ENCODE measurements at places on chromosomes 7 and 10. TPM values are rescaled to one million over a fixed set of nuclear protein-coding genes. Genes with fewer than 3 reads are reported as not detected.

- DNase-seq = no peak
These were observed 63.1 kb downstream of the MALRD1 start for GRCh38 chr10:19111501-19112267.

- peak; percentile 15 for DNase-seq
These were observed 740.5 kb downstream of the SORCS1 start for GRCh38 chr10:106424054-106424453.

GRCh38 chr7:94266238-94266644 lies 128.5 kb upstream of the COL1A2 start:
- DNase-seq = peak; percentile 88

DNA sequence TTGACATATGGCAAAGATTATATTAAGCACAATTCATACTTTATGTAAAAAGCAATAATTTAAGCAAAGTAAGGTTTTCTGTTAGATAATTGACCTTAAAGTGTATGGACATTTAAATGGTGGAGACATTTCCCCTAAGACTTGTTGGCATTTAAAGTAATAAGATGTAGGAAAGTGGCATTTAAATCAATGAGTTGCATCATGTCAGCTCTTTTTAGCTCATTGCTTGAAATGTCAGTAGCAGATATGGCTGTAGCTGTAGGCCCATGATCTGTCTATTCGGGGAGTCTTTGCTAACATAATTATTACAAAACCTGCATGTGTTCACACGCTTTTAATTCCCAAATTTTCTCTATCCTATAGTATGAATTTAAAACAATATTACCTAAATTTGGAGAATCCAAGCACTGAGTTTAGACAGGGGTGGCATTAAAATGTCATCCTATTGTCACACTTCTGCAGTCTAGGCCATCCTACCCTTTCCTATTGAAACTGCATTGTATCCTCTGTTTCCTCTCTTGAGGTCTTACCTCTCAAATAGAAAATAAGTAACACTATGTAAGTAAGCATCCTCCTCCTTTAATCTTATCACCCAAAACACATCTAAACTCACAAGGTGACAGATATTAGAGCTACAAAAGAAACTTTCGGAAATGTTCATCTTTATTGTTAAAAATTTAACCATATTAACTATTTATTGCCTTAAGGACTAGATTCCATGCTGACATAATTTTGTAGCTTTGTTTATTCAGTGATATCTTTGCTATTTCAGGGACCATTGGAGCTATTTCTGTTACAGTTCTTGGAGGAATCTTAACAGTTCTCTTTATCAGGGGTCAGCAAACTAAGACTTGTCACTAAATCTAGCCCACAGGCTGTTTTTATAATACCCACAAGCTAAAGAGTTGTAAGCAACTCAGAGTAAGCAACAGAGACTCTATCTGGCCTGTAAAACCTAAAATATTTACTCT lies 91.2 kb downstream of the LCOR start:
- DNase-seq = no peak

Gene FRMD4A
- total RNA-seq = 18.6 TPM

Gene HTRA1
- 11.5 TPM for total RNA-seq

Gene CPA2
- total RNA-seq = not detected

- no peak for DNase-seq
These were observed 30.0 kb downstream of the DNAJC12 start for GRCh38 chr10:67807855-67808456.

DNA sequence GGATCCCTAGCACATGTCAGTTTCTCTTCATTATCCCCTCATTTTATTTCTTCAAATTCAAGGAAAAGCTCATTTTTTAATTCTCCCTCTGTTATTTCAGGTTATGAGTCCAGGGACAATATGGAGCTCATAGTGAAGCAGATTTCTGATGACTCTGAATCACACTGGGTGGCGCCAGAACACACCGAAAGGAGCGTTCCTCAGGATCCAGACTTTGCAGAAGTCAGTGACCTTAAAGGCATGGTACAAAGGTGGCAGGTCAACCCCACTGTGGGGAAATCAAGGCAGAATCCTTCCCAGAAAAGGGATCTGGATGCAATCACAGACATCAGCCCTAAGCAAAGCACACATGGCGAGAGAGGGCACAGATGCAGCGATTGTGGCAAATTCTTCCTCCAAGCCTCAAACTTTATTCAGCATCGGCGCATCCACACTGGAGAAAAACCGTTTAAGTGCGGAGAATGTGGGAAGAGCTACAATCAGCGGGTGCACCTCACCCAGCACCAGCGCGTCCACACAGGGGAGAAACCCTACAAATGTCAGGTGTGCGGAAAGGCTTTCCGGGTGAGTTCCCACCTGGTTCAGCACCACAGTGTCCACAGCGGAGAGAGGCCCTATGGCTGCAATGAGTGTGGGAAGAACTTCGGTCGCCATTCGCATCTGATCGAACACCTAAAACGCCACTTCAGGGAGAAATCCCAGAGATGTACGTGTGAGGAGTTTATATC lies 21.4 kb downstream of the ZKSCAN5 start:
- no peak for DNase-seq

Gene TLX1
- total RNA-seq = not detected

- DNase-seq = peak; percentile 42
These were observed 130.9 kb upstream of the MKLN1 start for GRCh38 chr7:131196803-131197202.

Gene SPDYE16
- not detected for total RNA-seq

Gene MYL7
- not detected for total RNA-seq

Gene CLEC5A
- total RNA-seq = not detected

DNA sequence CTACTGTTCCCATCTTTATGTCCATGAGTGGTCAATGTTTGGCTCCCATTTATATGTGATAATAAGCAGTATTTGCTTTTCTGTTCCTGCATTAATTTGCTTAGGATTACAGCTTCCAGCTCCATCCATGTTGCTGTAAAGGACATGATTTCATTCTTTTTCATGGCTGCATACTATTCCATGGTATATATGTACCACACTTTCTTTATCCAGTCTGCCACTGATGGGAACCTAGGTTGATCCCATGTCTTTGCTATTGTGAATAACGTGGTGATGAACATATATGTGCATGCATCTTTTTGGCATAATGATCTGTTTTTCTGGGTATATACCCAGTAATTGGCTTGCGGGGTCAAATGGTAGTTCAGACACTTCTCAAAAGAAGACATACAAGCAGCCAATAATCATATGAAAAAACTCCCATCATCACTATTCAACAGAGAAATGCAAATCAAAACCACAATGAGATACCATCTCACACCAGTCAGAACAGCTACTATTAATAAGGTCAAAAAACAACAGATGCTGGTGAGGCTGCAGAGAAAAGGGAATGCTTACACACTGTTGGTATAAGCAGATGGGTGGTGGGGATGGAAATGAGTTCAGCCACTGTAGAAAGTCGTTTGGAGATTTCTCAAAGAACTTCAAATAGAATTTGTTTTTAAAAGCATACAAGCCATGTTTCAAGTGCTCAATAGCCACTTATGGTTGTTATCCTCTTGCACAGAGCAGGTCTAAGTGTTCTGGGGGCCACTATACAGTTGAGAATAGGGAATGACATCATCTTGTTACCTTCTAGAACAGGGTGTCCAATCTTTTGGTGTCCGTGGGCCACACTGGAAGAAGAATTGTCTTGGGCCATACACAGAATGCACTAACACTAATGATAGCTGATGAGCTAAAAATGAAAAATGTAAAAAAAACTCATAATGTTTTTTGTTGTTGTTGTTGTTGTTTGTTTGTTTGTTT lies 23.2 kb upstream of the SDK1 start:
- no peak for DNase-seq

Data from renal cortical epithelial cell (primary cell).